ENCODE measurements at places on chromosomes 3 and 15.
A peak's percentile ranks its signal among the peaks of the same experiment; 100 is the strongest.

DNA sequence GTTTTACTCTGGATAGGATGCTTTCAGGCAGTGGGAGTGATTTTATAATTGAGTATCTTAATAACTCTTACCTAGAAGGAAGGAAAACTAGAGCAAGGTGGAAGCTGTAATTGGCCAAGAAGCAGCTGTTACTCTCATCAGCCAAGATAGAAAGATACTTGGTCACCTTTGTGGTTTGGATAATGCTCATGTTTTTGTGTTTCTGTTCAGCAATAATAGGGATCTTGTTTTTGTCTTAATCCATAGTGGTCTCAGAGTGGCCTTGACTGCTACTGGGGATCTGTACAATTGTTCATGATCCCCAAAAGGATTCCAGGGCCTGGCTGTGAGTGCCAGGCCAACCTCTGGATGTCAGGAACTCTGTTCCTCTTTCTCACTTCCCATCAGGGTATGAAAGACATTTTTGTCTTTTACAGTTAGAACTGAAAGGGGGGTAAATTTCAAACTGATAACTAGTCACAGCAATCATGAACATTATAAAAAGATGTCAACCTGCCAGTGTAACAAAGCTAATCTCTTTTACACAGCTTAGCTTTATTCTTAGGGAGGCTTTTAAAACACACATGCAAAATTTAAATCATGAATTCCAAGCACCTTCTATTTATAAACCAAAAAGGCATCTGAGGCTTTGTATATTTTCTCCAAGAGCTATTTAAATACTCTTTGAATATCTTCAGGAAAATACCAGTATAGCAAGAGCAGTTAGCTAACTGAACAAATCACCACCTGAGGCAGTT is 6.0 kb downstream of the UBL7 start:
- no peak for DNase-seq

DNA sequence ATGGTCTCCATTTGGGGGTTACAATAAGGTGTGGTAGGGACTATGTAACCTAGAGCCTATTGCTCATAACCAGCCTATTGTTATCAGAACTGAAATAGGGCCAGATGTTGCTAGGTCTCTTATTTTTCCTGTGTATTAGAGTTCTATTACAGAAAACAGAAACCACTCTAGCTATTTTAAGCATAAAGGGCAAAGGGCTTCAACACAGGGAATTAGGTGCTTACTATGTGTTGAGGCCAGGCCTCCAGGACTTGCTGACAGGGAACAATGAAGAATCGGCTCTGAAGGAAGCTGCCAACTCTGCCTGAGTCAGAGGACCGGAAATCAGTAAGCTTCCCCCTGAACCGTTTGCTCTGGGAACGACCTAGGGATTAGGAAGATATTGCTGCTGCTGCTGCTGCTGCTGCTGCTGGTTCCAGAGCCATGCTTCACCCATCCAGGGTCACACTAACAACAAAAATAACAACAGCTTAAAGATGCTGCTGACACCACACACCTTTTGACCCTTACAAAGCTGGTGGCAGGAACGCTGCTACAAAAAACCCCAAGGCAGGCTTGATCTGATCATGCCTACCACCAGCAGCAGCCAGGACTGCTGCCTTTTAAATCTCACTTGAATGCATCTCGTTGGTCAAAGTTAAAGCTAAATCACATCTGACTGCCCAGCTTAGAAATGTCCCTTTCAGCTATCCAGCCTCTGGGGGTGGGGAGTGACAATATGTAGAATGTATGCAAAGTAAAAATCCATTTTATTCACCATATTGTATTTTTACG is 276.9 kb upstream of the IL12A start:
- DNase-seq = peak; percentile 81

DNA sequence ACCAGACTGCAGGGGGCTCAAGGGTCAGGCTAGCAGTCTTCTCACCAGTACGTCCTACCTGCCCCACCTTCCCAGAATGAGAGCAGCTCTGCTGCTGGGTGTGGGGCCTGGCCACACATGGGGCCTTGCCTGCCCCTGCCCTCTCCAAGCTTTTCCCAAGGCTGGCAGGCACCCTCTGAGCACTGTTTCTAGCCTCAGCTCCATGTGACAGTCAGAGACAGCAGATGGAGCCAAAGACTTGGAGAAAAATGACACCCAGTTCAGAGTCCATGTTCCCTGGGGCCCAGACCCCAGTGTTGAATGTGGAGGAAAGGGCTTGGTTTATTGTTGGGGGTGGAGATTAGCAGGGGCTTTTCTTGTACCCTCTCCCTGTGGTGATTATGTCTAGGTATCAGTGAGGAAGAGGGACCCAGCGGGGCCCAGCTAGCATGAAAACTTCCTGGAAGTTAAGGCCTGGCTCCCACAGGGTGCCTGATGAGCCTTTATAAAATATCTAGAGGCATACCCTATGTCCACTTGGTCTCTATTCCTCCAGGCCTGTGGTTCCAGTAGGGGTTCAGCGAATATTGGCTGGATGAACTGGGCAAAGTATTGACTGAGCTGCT is 153.8 kb downstream of the EEFSEC start:
- DNase-seq = no peak

GRCh38 chr15:74240002-74240568 is 4.0 kb downstream of the CCDC33 start:
- DNase-seq = peak; percentile 56

- no peak for DNase-seq
Observed at GRCh38 chr3:120506076-120506827, 55.5 kb upstream of the FSTL1 start.

DNA sequence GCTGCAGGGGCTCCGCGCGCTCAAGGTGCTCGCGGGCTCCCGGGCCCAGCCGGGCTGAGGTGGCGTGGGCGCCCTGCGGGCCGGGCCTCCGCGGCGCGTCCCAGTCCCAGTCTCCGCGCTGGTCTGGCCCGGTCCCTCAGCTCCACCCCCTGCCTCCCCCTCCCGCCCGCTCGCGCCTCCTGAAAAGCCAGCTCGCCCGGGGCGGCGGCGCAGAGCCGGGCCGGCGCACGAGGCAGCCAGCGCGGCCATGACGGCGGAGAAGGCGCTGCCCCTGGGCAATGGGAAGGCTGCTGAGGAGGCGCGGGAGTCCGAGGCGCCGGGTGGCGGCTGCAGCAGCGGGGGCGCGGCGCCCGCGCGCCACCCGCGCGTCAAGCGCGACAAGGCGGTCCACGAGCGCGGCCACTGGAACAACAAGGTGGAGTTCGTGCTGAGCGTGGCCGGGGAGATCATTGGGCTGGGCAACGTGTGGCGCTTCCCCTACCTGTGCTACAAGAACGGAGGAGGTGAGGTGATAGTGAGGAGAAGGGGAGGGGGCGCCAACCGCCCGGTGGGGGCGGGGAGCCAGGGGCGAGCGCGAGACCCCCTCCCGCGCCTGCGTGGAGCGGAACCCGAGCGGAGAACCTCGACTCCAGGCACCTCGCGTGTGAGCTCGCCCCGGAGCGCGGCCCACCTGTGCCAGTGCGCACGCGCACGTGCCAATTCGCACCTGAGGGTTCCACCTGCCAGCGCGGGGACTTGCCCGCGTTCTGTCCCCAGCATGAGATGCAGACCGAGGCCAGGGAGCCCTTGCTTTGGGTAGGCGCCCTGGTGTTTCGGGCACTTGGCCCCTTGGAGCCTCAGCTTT is at the start of gene SLC6A11:
Gene SLC6A11, plus strand, starts transcription at position 210 of the 844 bp plus-strand sequence. Its CDS starts 38 bp downstream, at position 248.
- DNase-seq = no peak

GRCh38 chr3:15299036-15299435 is 33.4 kb downstream of the SH3BP5 start:
- DNase-seq = no peak

DNA sequence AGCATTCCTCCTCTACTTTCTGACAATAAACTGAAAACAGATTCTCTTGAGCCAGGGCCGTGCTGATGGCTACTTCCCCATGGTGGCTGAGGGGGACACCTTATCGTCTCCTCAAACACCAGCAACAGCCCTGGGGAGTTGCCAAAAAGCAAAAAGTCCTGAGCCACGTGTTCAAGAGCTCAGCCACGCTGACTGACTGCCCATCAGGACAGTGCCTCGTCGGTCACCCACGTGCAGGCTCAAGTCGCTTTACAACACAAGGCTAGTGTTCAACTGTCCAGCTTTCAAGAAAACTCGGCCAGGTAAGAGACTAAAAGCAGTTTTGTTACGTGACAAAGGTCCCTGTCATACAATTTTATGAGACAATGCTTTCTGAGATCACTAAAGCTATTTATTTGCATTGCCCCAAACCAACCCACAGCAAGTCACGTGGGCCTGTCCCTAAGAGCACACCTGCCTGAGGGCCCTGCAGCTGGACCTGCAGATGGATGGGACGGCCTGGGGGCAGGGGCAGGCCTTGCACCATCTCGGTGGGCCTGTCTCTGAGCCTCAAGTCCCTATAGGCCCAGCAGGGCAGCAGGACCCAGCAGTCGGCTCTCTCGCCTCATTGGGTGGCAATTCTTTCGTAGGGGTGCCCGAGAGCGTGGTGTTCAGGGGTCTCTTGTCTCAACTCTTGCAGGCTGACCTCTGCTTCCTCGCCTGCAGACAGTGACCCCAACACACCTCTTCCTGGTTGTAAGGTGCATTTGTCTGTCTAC is 42.7 kb downstream of the NIPA2 start:
- DNase-seq = no peak

GRCh38 chr3:131903988-131904415 is 130.8 kb downstream of the CPNE4 start:
- peak; percentile 93 for DNase-seq

DNA sequence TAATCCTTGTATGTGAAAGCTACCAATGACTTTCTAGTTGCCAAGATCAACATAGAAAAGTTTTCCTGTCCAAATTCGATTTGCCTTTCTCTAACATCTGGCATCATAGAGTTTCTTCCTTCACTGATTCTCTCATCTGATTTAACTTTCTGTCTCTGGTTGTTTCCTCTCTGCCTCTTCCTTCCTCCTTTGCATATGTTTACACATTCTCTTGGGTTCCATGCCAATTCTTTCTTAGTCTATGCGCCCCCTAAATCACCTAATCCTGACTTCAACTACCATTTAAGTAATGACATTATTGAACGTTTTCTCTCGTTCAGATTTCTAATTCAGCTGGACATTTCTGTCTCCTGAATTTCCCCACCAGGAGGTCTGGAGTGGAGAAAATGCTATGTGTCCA is 561.9 kb upstream of the TGFBR2 start:
- DNase-seq = no peak

DNA sequence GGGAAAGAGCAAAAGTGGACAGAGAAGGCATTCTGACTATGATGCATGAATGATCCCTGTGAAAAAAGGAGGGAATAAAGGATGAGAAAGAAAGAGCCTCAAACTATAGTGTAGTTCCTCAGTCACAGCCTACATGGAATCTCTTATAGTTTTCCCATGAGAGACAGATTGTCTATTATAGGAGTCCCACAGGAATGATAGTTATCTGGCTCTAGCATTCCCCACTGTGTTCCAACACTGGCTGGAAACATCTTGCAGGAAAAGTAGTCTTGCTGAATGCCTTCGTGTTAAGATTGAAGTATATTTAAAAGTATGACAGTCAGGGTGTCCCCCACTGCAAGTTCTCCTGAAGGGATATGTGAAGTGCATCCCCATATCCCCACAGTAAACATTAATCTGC is 641.5 kb upstream of the NECTIN3 start:
- DNase-seq = no peak

GRCh38 chr15:69395991-69396390 is 18.2 kb upstream of the KIF23 start:
- no peak for DNase-seq

- no peak for DNase-seq
Observed at GRCh38 chr15:74174958-74175253, 1.4 kb downstream of the ISLR start.

- no peak for DNase-seq
Observed at GRCh38 chr3:22231061-22231460, 480.1 kb upstream of the ZNF385D start.

DNA sequence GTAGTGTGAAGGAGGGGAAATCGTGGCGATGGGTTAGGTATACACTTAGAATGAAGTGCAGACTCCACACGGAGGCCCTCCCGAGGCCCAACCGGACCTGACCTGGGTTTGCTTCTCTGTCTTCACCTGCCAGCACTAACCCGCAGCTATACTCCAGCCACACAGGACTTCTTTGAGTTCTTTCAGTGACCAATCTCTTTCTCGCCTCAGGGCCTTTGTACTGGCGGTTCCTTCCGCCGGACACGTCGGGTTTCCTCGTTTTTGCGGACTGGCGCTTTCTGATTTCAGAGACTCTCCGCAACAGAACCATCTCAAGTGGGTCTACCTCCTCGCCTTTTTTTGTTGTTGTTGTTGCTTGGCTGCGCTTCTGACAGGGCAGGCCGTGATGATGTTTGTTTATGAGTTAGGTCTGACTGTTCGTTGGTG is at the start of gene NEIL1:
Gene NEIL1, plus strand, starts transcription at position 244 of the 426 bp plus-strand sequence. CDS start 1,867 bp downstream, outside the sequence.
- DNase-seq = no peak

DNA sequence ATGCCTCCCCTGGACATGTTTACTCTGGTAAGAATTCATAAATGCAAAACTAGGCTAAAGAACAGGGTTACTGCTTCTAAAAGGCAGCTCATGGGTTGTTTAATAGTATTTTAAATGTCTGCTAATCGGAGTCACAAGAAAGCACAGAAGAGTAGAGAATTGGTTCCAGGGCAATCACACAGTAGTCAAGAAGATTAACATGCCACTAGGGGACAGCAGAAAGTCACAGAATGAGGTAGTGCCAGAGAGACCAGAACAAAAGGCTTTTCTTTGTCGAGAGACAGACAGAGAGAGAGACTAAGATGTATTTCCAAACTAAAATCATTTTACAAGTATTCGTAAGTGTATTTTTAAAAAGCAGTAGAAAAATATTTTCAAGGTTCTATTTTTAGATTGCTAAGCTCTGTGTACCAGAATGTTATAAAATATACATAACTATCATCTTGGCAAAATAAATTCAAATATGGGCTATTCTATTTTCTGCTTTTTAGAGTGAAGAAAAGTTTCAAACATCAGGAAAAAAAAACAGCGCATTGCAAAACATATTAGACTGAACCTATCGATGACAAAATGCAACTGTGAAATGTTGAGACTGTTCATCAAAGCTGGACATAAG is 78.3 kb upstream of the CDIN1 start:
- DNase-seq = peak; percentile 52

GRCh38 chr15:36803773-36804172 is 224.3 kb downstream of the CDIN1 start:
- DNase-seq = no peak

GRCh38 chr3:50587806-50588758 is 18.8 kb downstream of the HEMK1 start:
- DNase-seq = no peak

Measured in GM04504 (cell line).